ENCODE measurements at places on chromosomes 6 and 20.

DNA sequence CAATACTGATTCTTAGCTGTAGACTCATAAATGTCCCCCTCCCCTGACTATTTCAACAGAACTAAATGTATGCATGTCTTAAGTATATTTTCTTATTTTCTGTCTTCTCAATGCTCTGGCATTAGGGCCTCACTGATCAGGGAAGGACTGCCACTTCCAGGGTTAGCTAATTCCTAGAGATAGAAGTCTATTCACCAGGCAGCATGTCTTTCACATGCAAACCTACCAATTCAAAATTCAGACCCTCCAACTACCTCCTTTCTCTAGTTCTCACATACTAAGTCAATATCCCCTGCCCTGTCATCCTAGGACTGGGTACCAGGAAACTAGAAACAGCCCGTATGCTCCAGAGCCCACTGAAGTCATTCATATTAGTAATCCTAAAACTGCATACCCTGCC lies 132.3 kb downstream of the RALGAPA2 start:
- no peak for DNase-seq

- no peak for DNase-seq
Measured at GRCh38 chr6:22042706-22043105, 254.1 kb downstream of the PRL start.

GRCh38 chr6:14450578-14450977 lies 333.0 kb downstream of the CD83 start:
- DNase-seq = no peak

GRCh38 chr6:163963205-163964120 lies 548.9 kb downstream of the QKI start:
- no peak for DNase-seq

DNA sequence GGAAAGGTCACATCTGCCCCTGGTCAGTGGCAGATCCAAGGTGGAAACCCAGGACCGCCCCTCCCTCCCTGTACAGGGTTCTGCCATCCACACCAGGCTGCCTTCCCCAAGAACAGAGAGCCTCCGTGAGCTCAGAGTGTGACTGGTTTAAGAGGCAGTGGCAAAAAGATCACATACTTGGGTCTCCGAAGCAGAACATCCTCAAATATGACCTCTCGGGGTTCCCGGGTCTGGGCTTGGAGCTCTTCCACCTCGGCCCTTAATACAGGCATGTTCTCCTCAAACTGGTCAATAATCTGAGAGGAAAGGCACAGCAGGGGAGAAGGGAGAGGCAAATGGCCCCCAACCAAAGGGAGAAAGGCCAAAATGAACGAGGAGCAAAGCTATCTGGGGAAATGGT lies 14.8 kb downstream of the C20orf96 start:
- DNase-seq = no peak

GRCh38 chr20:62080249-62080990 lies 14.7 kb upstream of the TAF4 start:
- no peak for DNase-seq

- DNase-seq = no peak
Measured at GRCh38 chr6:158474961-158475343, 84.9 kb upstream of the TMEM181 start.

GRCh38 chr6:125432963-125433362 lies 131.2 kb upstream of the HDDC2 start:
- no peak for DNase-seq

GRCh38 chr6:6026513-6027205 lies 19.9 kb upstream of the NRN1 start:
- DNase-seq = no peak

DNA sequence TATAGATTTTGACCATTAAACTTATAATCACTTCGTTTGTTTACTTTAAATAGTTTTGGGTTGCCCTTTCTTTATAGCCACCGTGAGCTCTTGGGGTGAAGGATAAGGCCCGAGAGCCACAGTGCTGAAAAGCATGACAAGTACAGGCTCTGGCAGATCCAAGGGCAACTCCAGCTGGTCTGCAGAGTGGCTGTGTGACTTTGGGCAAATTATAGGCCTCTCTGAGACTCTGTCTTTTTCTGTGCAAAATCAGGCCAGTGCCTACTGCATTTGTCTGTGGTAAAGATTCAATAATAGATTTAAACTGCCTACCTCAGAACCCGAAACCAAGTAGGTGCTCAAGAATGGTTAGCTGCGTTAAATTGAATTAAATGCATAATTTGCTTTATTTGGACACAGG lies 511.3 kb downstream of the QKI start:
- DNase-seq = no peak

DNA sequence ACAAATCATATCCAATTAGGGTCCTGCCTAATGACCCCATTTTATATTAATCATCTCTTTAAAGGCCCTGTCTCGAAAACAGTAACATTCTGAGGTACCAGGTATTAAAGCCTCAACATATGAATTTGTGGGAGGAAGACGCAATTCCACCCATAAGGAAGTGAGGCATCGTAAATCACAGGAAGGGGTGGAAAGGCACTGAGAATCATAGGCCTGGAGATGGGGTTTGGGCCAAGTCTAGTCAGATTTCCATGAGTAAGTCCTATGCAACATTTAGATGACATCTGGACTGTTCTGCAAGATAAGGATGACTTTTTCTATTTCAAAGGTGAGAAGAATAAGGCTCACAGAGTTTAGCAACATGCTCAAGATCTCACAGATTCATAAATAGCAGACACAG lies 534.0 kb downstream of the KHDRBS2 start:
- DNase-seq = no peak

DNA sequence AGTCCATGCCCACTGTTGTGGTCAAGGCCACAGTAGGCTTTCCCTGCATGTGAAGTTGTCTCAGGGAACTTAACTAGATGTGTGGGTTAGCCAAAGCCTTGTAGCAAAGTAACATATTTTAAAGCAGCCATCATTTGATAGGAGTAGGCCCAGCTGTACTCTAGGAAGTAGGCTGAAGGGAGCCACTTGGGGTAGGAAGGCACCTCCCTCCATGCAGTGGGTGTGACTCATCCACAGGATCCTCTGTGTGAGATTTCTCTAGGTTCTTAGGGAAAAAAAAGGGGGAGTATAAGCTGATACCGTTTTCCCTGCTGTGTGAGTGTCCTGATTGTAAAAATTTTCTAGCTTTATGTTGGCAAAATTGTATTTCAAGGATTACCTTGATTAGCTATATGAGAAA lies 44.7 kb downstream of the VAPB start:
- DNase-seq = no peak

DNA sequence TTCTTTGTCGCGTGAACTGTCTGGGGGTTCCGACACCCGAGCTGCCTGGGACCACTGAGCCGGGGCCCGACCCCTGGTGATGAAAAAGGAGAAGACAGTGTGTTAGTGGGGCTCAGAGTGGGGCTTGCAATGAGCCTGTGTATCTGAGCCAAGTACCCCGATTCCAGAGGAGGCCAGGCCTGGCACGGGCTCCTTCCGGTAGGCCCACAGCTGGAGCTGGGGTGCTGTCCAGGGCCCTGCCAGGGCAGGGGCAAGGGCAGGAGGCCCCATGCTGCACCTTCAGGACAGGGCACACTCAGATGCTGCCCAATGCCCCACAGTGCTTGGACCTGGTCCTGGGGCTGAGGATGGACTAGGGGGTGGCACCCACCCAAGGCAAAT lies 89.4 kb downstream of the TAF4 start:
- no peak for DNase-seq

GRCh38 chr20:1474817-1475603 lies 8.4 kb upstream of the NSFL1C start:
- DNase-seq = no peak

DNA sequence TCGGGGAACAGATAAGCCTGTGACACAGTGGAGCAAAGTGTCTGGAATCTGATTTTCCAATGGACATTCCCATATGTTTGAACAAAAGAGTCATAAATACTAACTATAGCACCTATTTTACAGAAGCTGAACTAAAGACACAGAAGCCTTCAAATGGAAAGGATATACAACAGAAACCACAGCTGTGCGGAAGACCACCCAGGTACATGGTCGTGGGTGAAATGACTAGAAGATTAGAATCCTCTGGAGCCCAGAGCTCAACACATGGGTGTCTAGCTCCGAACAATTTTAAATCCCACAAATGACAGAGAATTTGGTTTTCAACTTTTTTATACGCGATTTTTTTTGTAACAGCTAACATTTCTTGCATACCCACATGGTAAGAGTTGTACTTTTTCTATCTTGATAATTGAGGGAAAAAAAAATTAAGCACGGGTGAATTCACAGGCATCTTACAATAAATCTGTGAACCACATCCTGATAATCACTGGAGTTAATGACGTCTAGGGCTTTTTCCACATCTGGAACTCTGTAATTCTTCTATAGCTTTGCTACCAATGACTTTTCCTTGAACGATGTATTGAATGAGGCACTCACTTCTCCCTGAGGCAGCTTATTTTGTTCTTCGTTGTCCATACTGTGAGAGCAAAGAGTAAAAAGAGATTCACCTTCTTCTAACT lies 271.1 kb upstream of the AGPAT4 start:
- no peak for DNase-seq

DNA sequence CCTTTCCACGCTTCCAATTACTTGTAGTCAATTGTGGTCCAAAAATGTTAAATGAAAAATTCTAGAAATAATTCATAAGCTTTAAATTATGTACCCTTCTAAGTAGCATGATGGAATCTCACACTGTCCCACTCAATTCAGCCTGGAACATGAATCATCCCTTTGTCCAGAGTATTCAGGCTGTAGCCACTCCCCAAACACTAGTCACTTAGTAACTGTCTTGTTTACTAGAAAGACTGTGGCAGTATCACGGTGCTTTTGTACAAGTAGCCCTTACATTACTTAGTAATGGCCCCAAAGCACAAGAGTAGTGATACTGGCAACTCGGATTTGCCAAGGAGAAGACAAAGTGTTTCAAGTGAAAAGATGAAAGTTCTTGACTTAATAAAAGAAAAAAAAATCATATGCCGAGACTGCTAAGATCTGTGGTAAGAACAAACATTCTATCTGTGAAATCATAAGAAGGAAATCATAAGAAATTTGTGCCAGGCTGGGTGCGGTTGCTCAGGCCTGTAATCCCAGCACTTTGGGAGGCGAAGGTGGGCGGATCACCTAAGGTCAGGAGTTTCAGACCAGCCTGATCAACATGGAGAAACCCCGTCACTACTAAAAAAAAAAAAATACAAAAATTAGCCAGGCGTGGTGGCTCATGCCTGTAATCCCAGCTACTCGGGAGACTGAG lies 168.5 kb upstream of the SIM1 start:
- DNase-seq = no peak

DNA sequence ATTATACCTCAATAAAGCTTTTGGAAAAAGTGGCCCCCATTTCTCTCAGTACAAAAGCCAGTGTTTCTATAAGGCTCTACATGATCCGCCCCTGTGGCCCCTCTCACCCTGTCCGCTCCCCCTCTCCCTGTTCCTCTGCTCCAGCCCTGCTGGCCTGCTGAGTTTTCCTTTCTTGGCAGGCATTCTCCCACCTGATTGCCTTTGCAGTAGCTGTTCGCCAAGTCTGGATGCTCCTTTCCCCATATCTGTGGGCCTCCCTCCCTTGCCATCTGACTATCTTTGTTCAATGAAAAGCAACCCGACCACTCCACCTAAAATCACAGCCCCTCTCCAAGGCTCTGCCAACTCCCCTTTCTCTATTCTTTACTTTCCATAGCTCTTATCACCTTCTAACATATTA lies 33.2 kb downstream of the CDH22 start:
- DNase-seq = no peak

- DNase-seq = no peak
Measured at GRCh38 chr6:143068001-143068400, 7.3 kb downstream of the AIG1 start.

GRCh38 chr20:62918147-62918546 lies 8.2 kb downstream of the DIDO1 start:
- no peak for DNase-seq

DNA sequence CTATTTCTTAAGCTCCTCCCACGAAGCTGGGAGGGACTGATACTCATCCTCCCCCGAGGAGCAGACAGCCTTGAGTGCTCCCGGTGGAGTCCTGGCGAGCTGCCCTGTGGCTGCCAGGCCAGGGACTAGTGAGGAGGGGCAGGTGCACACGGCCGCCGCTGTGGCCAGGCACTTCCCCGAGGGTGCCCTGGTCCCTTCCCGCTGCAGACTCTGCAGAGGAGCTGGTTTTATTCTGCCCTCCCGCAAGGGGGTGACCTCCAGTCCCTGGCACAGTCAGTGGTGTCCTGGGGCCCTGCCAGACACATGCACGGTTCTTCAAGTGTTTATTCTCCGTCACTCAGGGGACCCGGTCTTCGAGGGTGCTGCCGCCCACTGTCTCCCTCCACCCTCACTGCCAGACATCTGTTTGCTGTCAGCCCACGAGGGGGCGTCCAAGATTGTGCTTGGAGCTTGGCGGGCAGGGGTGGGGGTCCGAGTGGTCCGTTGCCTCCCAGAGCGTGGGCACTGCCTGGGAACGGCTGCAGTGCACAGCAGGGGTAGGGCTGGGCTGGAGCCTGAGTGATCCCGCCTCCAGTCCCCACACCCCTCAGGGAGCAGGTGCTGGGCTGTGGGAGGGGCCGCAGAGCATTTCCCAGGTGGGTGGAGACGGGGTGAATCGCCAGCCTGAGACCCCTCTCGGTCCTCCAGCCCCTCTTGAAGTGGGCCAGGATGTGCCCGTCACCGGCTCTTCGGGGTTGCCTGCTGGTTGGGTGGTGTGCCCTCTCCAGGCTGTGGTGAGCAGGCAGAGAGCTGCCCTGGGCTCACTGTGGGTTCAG lies 3.1 kb upstream of the CABLES2 start:
- DNase-seq = no peak

DNA sequence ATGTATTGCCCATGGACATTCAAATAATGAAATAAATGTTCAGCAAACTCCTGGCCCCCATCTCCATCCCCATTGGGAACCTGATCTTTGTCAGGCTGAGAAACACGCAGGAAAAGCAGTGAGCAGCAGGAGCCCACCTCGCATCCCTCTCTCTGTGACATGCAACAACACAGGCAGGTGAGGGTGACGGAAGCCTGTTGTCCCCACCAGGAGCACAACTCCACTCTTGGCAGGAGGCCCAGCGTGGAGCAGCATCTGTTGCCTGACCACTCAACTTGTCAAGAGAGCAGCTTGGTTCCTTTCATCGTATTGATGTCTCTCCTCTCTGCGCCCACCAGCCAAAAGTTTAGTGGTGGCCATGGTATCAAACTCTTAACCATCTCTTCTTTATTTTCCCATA lies 586.9 kb upstream of the ARID1B start:
- no peak for DNase-seq

Measured in stimulated activated CD4-positive, alpha-beta T cell treated with anti-CD3 and anti-CD28 coated beads, Interleukin-1b, Interleukin-23, amount 100 ng/mL, for 1 hour (primary cell).